ENCODE measurements at places on chromosomes 12 and 14.

DNA sequence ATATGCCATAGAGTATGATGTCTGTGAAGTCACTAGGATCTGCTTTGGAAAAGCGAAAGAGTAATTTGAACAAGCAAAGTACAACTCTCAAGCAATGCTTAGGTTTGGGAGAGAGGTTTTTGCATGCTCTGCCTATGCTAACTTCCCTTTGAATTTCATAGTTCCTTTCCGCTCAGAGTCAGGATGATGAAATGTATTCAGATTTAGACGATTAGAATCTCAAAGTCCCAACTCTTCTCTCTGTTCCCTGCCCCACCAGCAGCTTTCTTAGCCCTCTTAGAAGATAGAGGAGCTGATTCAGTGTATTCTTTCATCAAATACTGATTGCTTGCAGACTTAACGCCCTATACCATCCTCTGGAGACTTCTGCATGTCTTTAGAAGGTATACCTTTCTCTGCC is 11.5 kb downstream of the RAB5B start:
- no peak for DNase-seq

DNA sequence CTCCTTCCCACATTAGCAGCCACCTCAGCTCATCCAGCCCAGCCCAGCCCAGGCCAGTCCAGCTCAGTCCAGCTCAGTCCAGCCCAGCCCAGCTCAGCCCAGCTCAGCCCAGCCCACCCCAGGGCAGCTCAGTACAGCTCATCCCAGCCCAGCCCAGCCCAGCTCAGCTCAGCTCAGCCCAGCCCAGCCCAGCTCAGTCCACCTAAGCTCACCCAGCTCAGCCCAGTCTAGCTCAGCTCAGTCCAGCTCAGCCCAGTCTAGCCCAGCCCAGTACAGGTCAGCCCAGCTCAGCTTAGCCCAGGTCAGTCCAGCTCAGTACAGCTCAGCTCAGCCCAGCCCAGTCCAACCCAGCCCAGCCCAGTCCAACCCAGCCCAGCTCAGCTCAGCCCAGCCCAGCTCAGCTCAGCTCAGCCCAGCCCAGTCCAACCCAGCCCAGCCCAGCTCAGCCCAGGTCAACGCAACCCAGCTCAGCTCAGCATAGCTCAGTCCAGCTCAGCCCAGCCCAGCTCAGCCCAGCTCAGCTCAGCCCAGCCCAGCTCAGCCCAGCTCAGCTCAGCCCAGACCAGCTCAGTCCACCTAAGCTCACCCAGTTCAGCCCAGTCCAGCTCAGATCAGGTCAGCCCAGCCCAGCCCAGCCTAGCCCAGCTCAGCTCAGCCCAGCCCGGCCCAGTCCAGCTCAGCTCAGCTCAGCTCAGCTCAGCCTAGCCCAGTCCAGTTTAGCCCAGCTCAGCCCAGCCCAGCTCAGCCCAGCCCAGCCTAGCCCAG is 63.0 kb downstream of the TMEM121 start:
- DNase-seq, result no peak

DNA sequence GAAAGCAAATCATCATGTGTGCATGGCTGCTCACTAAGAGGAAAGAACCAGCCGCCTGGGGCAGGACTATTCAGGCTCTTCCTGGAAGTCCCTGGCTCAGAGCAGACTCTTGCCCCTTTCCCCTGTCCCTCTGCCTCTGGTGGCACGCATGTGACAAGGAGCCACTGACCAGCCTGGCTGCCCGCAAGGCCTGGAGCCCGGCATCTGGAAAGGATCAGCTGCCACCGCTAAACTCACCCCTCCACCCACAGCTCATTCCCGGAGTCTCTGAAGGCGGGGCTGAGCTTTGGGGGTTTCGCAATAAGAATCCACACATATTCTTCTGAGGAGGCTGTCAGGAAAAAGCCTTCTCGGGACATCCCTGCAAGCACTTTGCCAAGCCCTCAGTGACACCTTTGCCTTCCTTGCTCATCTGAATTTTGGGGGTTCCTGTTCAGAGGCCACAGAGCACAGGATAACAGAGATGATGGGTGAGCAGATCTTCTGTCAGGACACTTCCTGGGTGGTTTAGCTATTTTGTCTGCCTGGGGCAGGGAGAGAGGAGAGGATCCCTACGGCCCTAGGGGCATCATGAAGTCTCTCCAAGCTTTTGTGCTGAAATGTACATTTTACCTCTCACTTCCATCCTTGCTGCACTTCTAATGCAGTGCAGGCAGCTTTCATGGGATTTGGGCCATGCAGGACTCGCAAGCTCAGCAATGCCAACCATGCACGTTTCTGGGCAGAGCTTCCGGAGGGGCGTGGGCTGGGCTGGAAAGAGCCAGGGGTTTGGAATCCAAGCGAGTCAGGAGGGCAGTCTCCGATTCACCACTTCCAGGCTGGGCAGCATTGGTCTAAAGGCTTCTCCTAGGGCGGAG is 124.8 kb upstream of the MAP1LC3B2 start:
- peak; percentile 88 for DNase-seq

DNA sequence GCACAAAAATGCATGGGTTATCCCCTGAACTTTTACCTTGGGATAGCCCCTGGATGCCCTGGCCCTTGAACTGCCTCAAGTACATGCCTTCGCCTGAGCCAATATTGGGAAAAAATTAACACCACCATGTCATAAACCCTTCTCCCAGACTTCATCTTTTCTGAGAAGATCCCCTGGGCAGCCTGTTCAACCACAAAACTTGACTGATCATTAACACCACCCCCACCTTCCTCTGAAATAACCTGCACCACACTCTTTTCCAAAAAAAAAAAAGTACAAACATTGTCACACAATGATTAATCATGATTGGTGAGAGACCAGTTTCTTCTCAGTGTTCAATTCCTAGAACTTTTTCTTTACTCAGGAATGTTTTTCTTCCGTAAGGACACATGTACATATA is 217.9 kb downstream of the PAX9 start:
- no peak for DNase-seq

- DNase-seq, result no peak
These were observed 15.0 kb upstream of the PSMA6 start for GRCh38 chr14:35277179-35277578.

- DNase-seq, result no peak
These were observed 19.3 kb upstream of the PCNX1 start for GRCh38 chr14:70887737-70888499.

DNA sequence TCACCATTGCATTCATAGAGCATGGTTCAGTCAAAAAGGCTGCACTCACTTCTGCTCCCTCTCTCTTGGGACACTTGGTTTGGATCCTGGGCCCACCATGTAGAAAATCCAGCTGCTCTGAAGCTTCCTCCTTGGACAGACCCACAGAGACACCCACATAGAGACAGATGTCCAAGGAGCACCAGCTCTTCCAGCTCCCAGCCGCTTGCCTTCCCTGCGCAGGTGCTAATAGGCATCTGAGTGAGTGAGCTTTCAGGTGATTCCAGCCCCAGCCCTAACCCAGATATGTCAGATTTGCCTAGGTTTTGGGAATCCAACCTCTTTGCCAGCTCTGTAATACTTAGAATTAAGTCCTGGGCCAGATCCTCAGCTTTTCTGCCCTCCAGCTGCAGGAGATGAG is 38.6 kb downstream of the DLK1 start:
- no peak for DNase-seq

GRCh38 chr14:93295541-93296220 is 37.2 kb downstream of the BTBD7 start:
- DNase-seq, result no peak

DNA sequence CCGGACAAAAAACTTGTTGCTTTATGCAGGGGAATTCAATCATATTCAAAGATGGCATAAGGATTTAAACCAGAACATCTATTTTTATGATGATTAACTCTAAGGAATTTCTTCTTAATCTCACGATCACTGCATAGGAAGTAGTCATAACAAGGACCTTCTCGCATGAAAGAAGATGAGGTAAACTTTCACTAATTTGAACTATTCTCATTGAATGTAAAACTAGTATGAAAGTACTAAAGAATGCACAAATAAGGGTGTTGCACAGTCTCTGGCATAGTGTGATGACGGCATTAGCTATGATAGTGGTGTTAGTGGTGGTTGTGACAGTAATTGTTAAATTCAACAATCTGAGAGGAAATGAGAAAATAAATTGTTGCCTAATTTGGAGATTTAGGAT is 280.0 kb downstream of the SLC6A15 start:
- no peak for DNase-seq

GRCh38 chr14:33375786-33376185 is 437.1 kb downstream of the NPAS3 start:
- DNase-seq, result no peak

- DNase-seq, result no peak
These were observed 40.2 kb downstream of the SCARB1 start for GRCh38 chr12:124823272-124823970.

DNA sequence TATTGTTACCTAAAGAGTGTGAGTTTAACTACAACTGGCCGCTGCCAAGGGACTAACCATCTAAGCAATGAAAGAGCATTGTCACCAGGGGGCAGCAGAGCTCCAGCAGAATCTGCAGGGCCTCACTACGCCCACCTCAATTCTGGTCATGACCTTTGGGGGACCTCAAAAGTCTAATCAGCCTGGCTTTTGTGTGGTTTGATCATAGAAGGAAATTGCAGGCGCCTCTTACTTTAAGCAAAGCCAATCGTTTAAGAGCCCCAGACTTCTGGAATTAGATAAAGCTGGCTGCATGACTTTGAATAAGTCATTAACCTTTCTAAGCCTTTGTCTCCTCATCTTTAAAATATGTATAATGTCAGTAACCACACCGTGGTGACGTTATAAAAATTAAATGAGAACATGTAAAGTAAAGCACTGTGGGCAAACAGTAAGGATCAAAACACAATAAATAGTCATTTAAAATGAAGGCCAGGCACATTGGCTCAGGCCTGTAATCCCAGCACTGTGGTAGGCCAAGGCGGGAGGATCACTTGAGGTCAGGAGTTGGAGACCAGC is 58.6 kb downstream of the TBX3 start:
- DNase-seq, result peak; percentile 59

DNA sequence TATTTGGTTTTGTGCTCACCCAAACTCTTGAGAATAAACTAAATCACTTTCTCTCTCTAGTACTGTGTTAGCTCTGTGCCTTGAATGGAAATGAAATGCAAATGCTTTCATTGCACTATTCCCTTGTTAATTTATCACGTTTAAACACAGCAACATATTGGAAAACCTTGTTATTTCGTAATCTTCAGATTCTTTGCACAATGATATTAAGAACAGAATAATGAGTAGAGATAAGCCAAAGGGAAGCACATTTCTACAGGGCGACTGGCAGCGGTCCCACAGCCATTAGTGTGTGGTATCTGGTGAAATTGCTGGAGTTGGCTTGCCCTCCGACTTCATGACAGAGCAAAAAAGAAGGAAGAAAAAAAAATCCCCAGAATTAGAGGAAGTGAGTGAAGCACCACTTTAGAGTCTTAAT is 166.1 kb upstream of the E2F7 start:
- peak; percentile 26 for DNase-seq

GRCh38 chr14:88233915-88234314 is 89.2 kb downstream of the KCNK10 start:
- DNase-seq, result no peak

- DNase-seq, result no peak
These were observed 67.9 kb downstream of the TSPAN9 start for GRCh38 chr12:3145033-3145432.

DNA sequence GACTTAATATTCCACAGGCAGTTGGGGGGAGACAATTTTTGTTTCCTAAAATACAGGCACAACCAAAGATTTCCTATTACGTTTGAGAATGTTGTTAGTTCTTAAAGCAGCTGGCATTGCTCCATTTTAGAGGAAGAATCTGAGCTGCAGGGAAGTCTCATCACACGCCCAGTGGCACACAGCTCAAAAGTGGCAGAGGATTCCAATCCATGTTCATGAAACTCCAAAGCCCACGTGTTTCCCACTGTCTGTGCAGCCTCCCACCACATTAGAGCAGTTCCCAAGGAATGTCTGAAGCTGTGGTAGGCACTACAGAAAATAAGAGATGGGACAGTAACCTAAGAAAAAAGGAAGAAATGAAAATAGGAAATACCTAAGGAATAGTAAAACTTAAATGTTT is 6.1 kb upstream of the IL26 start:
- DNase-seq, result no peak
